ENCODE measurements at places on chromosomes 12 and 14.

DNA sequence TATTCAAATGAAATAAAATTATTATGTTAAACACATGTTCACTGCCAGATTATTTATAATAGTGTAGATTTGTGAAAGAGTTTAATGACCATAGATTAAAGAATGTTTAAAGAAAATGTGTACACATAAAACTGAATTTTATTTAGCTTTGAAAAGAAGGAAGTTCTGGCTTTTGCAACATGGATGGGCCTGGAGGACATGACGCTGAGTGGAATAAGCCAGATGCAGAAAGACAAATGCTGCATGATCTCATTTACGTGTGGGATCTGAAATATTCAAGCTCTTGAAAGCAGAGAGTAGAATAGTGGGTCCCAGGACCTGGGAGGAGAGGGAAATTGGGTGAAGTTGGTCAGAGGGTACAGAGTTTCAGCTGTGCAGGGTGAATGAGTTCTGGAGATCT lies 1261.2 kb downstream of the TMEM121 start:
- no peak for DNase-seq

GRCh38 chr14:79841433-79841832 lies 369.9 kb downstream of the DIO2 start:
- no peak for DNase-seq

GRCh38 chr14:74505831-74506230 lies 12.3 kb downstream of the ISCA2 start:
- DNase-seq, result no peak

- DNase-seq, result no peak
These were observed 8.4 kb upstream of the HHIPL1 start for GRCh38 chr14:99636487-99636886.

GRCh38 chr12:19179986-19180385 lies 50.5 kb downstream of the PLEKHA5 start:
- no peak for DNase-seq

- no peak for DNase-seq
These were observed 76.1 kb downstream of the STON2 start for GRCh38 chr14:81324011-81324410.

GRCh38 chr12:108432423-108433121 lies 82.5 kb upstream of the FICD start:
- no peak for DNase-seq

DNA sequence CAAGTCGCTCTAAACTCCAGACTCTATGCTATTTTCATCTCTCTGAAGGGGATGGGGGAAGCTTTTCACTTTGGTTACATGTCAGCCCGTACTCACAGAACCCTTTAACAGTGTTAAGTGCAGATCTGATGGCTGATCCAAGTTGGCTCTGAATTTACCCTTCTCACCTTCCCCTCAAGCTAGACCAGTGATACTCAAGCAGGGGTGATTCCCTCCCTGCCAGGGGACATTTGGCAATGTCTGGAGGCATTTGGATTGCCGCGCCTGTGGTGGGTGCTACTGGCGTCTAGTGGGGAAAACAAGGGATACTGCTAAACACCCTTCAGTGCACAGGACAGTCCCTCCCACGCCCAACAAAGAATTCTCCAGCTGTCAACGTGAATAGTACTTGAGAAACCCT lies 6.0 kb upstream of the TEX52 start:
- DNase-seq, result no peak

DNA sequence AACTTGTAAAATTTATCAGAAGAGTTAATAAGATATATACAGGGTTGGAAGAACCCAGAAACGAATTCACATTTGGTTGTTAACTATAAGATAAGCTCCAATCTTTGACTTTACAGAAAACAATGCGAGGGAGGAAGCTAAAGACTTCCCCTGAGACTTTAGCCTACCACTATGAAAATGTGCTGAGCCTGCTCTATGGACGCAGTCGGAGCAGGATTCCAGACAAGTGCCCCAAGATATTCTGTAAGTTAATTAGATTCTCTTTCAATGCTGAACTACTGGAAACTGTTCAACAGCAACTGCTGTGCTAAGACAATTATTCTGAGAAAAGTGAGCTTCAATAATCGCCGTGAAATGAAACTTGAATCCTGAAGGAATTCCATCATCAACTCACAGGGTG lies 8.3 kb upstream of the LRRC10 start:
- no peak for DNase-seq
